Stimulated activated CD8-positive, alpha-beta memory T cell treated with anti-CD3 and anti-CD28 coated beads, Interleukin-2, amount 100 ng/mL, for 48 hours (primary cell): ENCODE measurements at places on chromosomes 6 and 20.

GRCh38 chr20:10653599-10654249 lies 20.1 kb downstream of the JAG1 start:
- no peak for DNase-seq

DNA sequence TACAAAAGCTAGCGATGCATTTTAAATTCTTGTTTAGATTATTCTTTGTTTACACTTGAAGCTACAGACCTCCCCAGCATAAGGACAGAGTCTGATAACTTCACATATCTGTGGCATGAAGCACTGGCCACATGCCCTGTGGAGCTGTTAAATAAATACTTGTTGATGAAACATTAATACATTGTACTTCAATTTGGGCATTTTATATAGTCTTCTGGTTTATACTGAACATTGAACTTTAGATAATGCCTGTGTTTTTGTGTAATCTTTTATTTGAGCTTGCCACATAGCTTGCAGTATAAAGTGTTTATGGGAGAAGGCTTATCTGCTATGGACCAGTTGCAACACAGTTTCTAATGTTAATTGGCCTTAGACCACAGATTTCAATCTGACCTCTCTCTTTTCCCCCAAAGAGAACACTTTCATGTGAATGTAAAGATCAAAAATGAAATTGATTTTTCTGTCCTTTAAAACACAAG lies 48.2 kb downstream of the FRK start:
- DNase-seq: no peak

DNA sequence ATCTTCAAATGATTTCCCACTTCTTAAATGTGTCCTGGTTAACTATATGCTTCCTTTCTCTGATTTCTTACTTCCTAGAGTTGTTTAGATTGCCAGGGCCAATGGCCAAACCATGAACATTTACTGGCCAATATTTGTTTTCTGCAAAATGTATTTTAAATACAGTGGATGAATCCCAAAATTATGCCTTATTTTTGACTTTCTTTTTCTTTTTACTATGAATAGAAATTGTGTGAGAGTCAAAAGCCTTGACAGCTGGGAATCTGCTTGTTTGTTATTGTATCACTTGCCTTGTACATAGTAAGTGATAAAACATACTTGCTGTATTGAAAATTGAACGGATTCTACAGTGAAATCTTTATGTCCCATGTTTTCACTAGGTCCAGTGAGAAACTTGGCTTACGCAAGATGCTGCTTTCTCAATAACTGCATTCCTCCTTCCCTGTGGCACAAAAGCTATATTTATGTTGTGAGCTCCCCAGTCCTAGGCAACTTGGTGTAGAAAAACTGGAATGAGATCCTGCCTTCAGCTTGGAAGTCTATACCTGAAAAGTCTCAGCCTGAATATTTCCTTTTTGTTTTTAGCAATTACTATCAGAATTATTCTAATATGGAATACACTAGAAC lies 295.2 kb downstream of the EPHA7 start:
- no peak for DNase-seq

DNA sequence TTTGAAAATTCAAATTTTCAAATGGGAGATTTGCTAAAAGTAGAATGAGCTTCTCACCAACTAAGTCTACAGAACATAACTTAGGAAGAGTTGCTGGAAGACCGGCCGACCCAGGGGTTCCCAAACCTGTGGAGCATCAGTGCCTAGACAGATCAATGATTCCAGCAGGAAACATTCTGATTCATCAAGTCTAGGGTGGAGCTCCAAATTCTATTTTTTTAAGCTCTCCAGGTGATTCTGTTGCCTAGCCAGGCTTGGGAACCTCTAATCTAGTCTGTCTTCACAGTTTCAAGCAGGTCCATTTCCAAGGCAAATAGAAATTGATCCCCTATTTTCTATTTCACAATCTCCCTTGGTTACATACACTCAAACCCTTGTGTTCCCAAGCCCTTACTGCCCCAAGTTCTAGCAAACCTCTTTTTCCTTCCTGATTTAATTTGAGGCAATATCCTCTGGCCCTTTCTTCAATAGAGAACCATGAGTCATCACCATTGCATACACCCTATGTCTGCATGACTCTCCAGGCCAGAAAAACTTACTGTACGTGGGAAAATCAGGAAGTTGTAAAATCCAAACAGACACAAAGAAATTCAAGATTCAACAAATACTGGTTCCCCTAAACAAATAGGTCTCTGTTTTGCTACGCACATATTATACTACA lies 8.9 kb downstream of the ATXN1 start:
- no peak for DNase-seq

GRCh38 chr6:1388630-1389368 lies 577 bp upstream of the FOXF2 start:
- no peak for DNase-seq

GRCh38 chr20:4130404-4131189 lies 115.2 kb upstream of the RNF24 start:
- peak; percentile 43 for DNase-seq

- DNase-seq: no peak
Measured at GRCh38 chr20:62202083-62202395, 18.0 kb downstream of the HRH3 start.

GRCh38 chr6:153411070-153411648 lies 280.1 kb upstream of the RGS17 start:
- DNase-seq: no peak

- DNase-seq: no peak
Measured at GRCh38 chr6:133591275-133591674, 297.6 kb upstream of the TCF21 start.

DNA sequence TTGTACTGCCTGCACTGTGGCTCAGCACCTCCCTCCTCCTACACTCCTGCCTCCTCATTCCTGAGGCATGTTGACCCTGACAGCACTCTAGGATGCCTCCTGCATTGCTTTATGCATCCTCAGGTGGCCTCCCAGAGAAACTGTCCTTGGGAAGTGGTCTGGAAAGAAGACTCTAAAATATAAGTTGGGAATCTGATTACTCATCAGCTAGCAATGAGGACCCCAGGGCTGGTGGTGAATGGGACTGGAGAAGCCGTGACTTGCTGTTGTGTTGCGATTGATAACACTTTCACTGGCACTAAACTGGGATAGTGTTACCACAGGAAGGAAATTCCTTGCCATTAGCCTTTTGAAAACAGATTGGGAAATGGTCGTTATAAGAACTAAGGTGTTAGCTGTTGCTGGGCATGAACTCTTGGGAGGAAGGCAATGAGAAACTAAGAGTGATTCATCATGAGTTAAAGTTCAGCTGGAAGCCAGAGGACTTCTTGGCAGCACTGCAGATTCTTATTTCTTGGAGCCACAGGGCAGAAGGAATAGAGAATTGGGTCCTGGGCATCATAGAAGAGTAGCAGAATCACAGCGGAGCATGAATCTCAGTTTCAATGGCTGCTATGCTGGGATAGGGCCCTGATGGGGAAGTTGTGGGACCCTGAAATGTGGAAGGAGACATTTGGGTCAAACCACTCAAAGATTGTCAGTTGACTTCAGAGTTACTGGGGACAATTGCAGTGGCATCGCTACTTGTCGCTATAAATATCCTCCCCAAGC lies 10.1 kb upstream of the SIRPD start:
- DNase-seq: no peak

- DNase-seq: no peak
Measured at GRCh38 chr20:10350188-10350842, 83.7 kb downstream of the MKKS start.

DNA sequence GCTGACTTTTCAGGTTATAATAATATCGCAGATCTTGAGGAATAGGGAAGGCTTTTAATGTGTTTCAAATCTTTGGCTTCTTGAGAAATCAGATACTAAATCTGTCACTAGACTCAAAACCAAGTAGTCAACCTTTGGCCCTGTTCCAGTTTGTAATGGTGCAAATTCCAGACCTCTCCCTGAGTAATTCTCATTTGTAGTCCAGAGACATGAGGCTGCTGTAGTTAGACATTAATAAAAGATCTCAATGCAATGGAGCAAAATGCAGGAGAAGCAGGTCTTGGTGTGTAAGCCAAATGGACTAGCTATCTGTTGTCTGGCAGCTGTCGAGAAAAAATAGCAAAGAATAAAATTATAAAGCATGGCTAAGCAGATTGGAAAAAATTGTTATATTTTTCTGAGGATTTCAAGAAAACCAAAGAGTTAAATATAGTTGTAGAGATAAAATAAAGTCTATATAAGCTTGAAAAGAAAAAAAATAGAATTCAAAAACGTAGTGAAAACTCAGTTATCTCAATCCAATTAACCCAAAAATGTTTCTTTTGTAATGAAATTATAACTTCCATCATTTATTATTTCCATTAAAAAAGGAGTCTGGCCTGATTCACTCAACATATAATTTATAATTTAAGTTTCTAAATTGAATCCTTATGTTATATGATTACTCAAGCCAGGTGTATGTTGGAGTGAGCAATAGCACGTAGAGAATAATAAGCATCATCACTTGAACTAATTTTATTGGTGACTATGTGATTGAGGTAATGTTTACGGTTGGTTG lies 161.5 kb upstream of the ADGRB3 start:
- DNase-seq: no peak

GRCh38 chr20:46814366-46815232 lies 80.0 kb upstream of the EYA2 start:
- DNase-seq: no peak

- no peak for DNase-seq
Measured at GRCh38 chr20:46704714-46705377, 4.6 kb upstream of the SLC2A10 start.

DNA sequence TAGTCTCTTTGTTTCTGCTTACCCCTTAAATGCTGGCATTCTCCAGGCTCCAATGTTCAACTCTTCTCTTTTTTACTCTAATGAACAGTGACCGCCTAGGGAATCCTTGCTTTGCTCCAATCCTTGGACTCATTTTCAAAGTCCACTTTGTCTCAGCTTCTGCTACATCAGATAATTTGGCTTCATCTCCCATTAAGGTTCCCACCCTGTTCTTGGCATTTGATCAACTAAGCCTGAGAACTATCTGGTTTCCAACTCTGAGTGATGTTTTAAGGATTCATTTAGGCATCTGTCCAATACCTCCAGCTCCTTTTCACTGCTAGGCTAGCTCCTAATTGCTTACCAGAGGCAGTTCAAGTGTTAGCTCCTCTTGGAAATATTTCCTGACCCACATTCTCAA lies 64.9 kb downstream of the ME1 start:
- no peak for DNase-seq

DNA sequence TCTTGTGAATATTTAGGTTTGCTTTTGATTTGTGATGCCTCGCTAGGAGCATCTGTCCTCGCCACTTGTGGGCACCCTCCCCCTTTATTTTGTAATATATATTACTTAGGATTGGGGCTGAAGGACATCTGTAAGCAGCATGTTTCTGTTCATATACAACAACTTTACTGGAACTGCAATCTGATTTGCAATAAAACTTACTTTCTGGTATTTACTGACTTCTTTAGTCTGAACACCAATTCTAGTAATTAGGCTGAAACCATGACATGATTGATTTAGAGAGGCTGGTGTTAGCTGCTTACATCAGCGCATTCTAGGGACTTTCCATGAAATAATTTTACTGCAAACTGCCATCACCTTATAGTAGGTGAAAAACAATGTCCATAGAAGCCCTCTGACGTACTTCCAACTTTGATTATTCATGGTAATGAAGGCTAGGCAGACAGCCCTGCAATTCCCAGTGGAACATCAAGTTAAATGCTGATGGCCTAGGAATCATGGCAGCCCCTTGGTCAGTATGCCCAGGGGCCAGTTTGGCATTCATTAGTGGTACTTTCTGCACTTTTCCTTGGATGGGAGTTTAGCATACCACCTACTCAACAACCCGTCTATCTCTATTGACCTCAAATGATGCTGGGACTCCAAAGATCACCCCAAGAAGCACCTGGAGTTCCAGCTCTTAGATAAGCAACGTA lies 132.9 kb upstream of the MCHR2 start:
- no peak for DNase-seq

DNA sequence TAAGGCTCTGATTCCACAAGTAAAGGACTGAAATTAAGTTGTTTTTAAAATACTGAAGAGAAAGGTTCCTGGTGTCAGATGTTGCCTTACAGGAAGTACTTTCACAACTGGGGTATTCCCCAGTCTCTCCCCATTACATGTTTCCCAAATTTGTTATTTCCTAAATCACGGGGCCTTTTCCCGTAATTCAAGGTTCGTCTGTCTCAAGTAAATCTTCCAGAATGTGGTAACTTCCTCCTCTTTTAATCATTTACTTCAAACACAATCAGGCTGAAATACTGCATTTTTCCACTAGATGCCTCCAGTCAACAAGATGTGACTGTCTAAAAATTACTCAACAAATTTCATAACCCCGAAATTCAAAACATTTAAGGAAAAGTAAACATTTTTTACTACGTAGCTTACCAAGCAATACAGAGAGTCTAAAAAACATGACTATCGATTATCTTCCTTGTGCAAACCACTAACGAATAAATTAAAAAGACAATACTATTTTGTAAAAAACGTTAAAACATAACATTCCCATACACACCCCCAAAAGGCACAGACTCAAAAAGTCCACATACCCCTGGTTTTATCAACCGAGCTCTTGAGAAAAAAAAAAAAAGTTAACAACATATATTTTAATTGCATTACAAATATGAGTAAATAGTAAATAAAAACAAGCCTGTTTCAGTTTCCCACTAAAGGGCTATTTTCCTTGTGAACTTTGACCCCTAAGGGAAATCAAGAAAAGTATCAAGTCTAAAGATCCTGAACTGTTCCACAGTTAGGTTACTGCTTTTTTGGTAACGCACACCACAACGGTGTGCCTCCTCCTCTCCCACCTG lies 1.7 kb downstream of the SOD2 start:
- DNase-seq: no peak

- DNase-seq: no peak
Measured at GRCh38 chr20:53814060-53814459, 220.4 kb upstream of the ZNF217 start.

DNA sequence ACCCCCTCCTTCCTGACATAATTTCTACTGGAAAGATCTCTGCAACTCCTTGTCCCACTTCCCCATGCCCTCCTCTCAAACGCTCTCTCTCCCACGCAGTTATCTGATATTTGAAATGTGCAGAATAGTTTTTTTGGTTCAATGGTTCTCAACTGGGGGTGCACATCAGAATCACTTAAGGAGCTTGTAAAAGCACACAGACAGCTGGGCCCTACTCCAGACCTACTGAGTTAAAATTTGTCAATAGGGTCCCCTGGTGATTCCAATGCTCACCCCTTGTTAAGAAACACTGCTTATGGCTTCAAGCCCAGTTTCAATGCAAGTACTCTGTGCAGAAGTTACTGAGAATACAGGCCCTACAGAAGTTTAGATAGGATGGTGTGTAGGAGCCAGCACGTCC lies 45.2 kb upstream of the KCNK16 start:
- DNase-seq: no peak

- DNase-seq: no peak
Measured at GRCh38 chr6:153595903-153596302, 443.1 kb upstream of the OPRM1 start.

- no peak for DNase-seq
Measured at GRCh38 chr6:16372029-16372776, 133.8 kb downstream of the GMPR start.

DNA sequence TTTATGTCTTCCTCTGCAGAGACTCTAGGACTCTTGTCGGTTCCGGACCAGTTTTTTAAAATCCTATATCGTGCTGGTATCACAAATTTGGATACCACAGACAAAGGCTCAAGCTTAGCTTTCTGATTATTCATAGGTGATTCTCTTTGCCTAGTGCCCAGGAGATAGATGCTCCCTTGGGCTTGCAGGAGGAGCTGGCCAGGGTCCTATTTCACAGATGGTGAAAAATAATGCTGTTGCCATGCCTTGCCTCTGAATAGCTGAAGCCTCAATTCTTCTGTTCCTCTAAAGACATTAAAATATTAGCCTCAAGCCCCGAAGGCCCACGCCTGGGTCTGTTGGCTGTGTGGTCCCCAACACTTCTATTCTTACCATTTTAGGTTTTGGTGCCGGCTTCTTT lies 123.9 kb upstream of the BACH2 start:
- no peak for DNase-seq
